ENCODE measurements at places on chromosomes 7 and 10. TPM values are rescaled to one million over a fixed set of nuclear protein-coding genes. Genes with fewer than 3 reads are reported as not detected.

DNA sequence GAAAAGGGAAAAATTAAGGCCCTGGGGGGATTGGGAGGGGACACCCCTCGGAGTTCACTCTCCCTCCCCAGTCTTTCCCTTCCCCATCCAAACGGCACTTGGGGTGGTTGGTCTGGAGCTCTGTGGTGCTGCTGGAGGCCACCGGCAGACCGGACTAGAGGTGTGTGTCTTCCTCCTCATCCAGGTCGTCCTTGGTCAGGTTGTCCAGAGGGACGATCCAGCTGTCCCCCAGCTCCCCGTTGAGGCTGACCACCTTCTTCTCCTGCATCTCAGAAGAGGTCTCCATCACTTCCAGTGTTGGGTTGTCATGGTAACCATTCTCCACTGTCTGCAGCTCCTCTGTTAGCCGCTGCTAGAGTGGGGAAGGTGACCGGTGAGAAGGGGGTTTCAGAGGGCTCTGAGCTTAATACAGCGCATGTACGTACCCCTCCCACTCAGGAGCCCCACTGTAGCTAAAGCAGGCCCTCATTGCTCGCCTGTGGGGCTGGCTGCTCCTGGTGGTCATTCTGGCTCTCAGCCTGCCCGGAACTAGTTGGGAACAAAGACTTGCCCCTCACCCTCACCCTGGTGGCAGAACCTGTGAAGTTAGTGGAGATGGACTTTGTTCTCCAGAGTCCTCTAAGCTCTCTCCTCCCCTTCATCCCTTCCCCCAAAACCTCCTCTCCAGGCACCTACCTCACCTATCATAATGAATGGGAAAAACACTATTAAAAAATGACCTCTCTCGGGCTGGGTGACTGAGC is 52.1 kb downstream of the PODXL start:
- DNase-seq, result no peak

DNA sequence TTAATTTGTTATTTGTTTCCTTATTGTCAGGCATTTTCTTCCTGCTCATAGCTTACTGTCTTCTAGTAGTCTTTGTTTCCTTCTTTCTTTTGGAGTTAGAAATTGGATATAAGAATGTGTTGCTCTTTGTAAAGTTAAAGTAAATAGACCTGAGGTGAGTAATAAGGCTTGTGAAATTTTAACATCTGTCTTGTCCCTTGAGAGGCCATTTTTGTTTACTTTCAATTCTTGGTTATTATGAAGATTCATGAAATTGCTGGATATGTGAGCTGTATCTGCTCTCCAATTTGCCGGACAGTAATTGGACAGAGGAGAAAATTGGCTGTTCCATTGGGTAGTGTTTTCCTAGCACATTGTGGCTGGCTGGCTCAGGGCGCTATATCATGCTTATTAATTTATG is 260.7 kb downstream of the EXOC4 start:
- DNase-seq, result no peak

DNA sequence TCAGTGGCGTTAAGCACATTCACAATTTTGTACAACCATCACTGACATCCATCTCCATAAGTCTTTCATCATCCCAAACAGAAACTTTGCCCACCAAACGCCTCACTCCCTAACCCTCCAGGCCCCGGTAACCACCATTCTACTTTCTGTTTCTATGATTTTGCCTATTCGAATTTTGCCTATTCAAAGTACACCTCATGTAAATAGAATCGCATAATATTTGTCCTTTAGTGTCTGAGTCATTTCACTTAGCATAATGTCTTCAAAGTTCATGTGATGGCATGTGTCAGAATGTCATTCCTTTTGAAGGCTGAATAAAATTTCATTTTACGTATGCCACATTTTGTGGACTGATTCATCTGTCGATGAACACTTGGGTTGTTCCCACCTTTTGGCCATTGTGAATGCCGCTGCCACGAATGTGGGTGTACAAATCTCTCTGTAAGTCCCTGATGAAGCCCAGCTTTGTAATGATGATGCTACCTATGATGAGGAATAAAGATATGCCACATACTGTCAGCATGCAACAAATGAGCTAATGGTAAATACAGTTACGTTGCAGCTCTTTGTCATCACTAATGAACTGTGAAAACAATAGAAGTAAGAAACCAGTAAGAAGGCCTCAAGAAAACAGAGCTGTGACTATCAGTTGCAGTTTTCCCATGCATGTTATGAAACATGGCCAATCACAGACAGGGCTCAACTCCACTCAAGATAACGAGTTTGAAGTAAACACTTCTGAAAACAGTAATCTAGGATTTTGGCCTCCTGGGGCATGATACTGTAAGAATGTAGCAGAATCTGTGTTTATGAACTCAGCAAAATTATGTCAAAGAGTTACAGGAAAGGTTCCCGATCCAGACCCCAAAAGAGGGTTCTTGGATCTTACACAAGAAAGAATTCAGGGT is 120.0 kb downstream of the ADAM12 start:
- no peak for DNase-seq

Gene ZNF775
- 5.3 TPM for polyA plus RNA-seq

GRCh38 chr10:90834326-90834725 is 23.5 kb downstream of the HTR7 start:
- no peak for DNase-seq

Gene CDH23
- polyA plus RNA-seq, result 0.90 TPM

DNA sequence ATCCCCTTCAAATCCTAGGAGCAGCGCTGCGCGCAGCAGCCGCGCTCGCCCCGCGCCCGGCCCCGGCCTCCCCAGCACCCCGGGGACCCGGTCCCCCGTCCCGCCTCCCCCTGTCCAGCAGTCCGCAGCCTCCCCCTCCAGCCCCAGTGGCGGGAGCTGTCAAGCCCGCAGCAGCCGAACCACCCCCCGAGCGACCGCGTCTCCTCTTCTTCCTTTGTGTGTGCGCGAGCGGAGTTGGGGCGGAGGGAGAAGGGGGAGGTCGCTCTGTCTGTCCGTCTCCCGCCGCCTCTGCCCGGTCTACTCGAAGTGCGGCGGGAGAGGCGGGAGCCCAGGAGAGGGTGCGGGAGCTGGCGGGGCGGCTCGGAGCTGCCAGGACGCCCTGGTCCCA is 375 bp upstream of the CHN2 start:
- peak; percentile 35 for DNase-seq

GRCh38 chr7:1236831-1237701 is 4.4 kb downstream of the UNCX start:
- no peak for DNase-seq

- no peak for DNase-seq
Observed at GRCh38 chr7:133934977-133935330, 192.2 kb upstream of the LRGUK start.

Gene MUC3A
- 1.2 TPM for polyA plus RNA-seq

Gene IKZF1
- polyA plus RNA-seq, result 1.3 TPM

Gene KEL
- 3.8 TPM for polyA plus RNA-seq

- DNase-seq, result no peak
Observed at GRCh38 chr10:24871011-24871935, 81.1 kb downstream of the PRTFDC1 start.

GRCh38 chr10:48444861-48445841 is 138.7 kb downstream of the MAPK8 start:
- no peak for DNase-seq

Gene KIF20B
- polyA plus RNA-seq, result 23.4 TPM

- DNase-seq, result no peak
Observed at GRCh38 chr10:73623056-73623455, 18.2 kb downstream of the MYOZ1 start.

- no peak for DNase-seq
Observed at GRCh38 chr10:5147981-5148677, 36.8 kb downstream of the AKR1C8 start.

- no peak for DNase-seq
Observed at GRCh38 chr7:88091988-88092675, 127.7 kb downstream of the SRI start.

Gene SPOCK2
- polyA plus RNA-seq, result 129 TPM

DNA sequence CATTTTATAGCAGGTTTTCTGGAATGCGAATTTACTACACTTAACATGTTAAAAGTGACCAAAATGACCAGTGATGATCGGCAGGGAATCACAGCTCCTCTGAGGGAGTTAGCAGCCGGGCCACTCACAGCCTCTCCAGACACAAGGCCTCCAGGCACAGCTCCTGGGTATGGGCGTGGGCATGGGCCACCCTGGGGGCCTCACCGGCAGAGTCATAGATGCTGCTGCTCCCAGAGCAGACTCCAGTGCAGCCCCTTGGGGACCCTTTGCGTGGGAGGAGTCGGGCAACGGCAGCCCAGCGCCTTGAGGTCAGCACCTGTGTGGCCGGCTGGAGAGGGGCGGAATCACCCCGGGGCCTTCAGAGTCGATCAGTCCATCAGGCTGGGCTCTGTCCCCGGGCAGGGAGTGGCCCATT is 8.6 kb downstream of the KNDC1 start:
- no peak for DNase-seq

GRCh38 chr7:29265208-29265923 is 70.8 kb downstream of the CHN2 start:
- no peak for DNase-seq

DNA sequence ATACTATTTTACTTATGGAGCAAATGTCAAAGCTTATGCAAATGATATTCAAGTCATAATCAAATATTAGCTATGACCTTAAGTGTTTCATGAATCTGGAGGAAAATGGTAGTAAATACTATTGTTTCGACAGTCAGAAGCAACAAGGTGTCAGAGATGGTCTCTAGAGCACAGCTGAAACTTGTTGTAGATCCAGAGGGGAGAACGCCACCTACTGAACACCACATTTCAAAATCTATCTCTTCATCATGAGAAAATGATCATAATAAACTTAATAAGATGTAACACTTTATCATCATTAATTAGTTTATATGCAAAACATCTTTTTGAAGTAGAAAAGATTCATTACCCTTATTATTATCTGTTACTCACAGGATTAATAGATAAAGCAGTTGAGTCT is 418.7 kb downstream of the GATA3 start:
- no peak for DNase-seq

DNA sequence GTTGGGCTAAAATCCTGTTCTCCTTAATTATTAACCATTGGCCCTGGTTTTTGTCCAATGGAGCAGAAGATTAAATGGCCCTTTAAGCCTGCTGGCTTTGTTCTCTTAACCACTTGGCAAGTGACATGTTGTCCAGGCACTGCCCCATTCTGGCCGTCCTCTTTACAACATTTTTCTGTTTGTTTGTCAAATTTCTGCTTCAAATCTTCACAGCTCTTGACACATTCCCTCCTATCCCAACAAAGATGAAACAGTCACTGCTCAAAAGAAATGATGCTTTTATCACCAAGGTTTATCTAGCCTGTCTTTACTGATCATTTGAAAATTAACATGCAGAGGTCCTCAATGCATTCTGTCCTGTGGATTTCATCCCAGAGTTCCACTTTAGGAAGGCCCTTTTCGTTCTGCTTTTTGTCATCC is 700.4 kb downstream of the KCNMA1 start:
- DNase-seq, result no peak

DNA sequence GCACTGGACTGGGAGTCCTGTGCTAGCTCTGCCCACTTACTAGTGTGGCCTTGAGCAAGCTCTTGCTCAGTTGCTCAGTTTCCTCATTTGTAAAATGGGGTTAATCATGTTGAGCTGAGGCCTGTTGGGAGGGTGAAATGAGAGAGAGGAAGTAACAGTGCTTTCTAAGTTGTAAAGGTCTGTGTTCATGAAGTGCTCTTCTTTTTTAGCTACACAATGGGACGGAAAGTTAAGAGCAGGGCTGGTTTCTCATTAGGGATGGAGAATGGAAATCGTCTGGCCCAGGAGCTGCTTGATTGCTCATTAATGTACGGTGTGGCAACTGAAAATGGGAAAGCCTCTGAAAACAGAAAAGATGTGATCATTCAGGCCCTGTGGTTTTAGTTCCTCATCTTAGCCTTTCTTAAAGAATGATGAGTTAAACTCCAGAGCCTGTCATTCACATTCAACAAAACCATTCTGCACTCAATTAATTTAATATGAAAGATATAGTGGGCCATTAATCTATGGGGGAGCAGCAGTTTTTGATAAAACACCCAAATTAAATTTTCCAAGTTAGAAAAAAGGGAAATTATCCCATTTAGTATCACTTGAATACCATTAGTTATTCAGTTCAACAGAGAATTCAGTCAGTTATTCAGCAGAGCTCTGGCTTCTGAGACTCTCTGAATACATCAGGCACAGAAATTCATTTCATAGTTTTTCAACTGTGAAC is 60.5 kb downstream of the SH2D4B start:
- no peak for DNase-seq

Data from left kidney (tissue), 8 donors.